Right atrium auricular region (tissue), 2 donors: ENCODE measurements at places on chromosomes 2 and 18.
A peak's percentile ranks its signal among the peaks of the same experiment; 100 is the strongest.

DNA sequence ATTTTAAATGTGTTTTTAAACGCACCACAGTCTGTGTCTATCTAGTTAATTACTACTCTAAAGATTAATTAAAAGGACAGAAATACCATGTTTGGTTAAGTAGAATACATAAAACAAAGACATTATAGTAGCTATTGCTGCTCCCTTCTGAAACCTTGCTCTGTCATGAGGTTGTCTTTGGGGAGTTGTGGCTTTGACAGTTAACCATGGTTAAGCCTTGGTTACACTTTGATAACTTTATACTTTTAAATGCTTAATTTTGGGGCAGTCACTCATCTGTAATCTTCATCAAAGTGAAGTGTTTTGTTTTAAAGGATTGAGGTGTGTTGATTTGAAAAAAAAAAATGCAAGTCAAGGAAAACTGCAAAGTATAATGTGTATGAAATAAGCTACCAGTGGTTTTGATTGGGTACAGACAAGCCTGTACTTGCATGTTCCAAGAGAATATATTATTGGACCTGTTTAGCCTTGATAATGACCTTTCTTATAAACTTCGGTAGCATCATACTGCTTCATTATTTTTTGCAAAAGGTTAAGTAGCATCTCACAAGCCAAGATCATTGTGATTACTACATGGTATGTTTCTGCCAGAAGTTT lies 29.8 kb upstream of the TBR1 start:
- no peak for DNase-seq

- DNase-seq: no peak
Observed at GRCh38 chr2:44767691-44768090, 173.8 kb upstream of the SIX3 start.

GRCh38 chr2:150985741-150986140 lies 275.9 kb downstream of the RBM43 start:
- no peak for DNase-seq

GRCh38 chr18:74217476-74218143 lies 69.3 kb downstream of the TIMM21 start:
- DNase-seq: no peak

- no peak for DNase-seq
Observed at GRCh38 chr2:54995553-54995952, 54.7 kb downstream of the RTN4 start.

- no peak for DNase-seq
Observed at GRCh38 chr2:75186821-75187220, 12.5 kb downstream of the TACR1 start.

- no peak for DNase-seq
Observed at GRCh38 chr2:3460156-3460555, 59.2 kb downstream of the ADI1 start.

- DNase-seq: no peak
Observed at GRCh38 chr18:70082430-70082829, 123.1 kb downstream of the RTTN start.

GRCh38 chr2:212898011-212898410 lies 253.4 kb downstream of the IKZF2 start:
- no peak for DNase-seq

- DNase-seq: no peak
Observed at GRCh38 chr2:59734743-59735142, 818.7 kb downstream of the BCL11A start.

GRCh38 chr2:126885751-126886210 lies 12.9 kb upstream of the TEX51 start:
- no peak for DNase-seq

- no peak for DNase-seq
Observed at GRCh38 chr2:164335128-164335527, 286.2 kb downstream of the GRB14 start.

GRCh38 chr2:196951973-196952372 lies 25.5 kb upstream of the PGAP1 start:
- no peak for DNase-seq

- DNase-seq: no peak
Observed at GRCh38 chr18:74450626-74451025, 6.5 kb downstream of the DIPK1C start.

GRCh38 chr2:156455361-156455975 lies 19.3 kb downstream of the GPD2 start:
- DNase-seq: no peak

- DNase-seq: no peak
Observed at GRCh38 chr18:60417946-60418345, 45.4 kb upstream of the MC4R start.

- DNase-seq: no peak
Observed at GRCh38 chr2:25372405-25373268, 30.9 kb upstream of the DNMT3A start.

- no peak for DNase-seq
Observed at GRCh38 chr2:204933735-204934374, 388.6 kb downstream of the PARD3B start.

- no peak for DNase-seq
Observed at GRCh38 chr2:229270551-229271410, at the start of gene PID1. Gene PID1, minus strand, starts transcription at chr2:229271287. Its CDS starts 244 bp downstream, at chr2:229271043.

DNA sequence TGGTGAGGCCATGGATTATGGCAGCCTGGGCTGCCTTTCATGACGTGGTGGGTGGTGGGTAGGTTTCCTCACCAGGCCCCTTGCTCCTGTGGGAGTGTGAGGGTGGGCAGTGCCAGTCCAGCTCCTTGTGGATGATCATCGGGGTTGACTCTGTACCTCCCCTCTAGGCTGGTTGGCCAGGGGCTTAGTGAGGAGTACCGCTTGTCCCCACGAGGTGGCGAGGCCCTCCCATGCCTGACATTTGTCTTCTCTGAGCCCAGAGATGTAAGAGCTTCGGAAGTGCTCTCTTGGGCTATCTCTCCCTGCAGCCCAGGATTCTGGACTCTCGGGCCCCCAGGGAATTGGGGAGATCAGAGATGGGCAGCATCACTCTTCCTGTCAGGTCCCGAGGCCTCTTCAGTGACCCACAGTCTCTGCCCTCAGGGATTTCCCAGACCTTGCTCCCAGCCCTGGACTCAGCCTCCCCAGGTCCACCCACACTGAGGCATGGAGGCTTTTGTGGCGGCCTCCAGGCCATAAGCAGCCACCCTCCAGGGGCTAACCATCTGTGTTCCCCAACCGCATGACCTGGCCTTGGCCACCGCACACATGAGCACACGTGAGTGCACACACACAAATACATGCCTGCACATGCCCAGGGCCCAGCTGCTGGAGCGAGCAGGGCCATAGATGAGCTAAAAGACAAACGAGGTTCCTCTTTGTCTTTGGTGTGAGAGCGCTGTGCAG lies 6.5 kb downstream of the SPR start:
- no peak for DNase-seq

- DNase-seq: no peak
Observed at GRCh38 chr18:12828116-12829051, 55.7 kb downstream of the PTPN2 start.

DNA sequence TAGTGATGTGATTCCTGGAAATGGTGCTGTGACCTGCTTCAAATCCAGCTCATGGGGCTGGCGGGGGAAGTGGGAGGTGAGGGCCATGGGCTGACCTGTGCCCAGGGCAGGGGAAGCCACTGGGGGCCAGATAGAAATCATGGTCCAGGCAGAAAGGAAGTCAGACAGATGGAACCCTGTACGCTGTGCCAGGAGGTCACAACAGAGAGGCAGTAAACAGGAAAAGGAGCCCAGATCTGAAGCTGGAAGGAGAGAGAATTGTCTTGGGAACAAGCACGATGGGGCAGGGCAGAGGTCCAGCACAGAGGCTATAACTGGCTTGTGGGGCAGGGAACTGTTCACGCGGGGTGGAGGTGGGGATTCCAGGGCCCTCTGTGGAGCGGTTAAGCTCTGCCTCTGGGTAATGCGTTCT lies 76.0 kb downstream of the RNF144A start:
- DNase-seq: no peak

- no peak for DNase-seq
Observed at GRCh38 chr2:23482188-23482587, 97.2 kb downstream of the KLHL29 start.

DNA sequence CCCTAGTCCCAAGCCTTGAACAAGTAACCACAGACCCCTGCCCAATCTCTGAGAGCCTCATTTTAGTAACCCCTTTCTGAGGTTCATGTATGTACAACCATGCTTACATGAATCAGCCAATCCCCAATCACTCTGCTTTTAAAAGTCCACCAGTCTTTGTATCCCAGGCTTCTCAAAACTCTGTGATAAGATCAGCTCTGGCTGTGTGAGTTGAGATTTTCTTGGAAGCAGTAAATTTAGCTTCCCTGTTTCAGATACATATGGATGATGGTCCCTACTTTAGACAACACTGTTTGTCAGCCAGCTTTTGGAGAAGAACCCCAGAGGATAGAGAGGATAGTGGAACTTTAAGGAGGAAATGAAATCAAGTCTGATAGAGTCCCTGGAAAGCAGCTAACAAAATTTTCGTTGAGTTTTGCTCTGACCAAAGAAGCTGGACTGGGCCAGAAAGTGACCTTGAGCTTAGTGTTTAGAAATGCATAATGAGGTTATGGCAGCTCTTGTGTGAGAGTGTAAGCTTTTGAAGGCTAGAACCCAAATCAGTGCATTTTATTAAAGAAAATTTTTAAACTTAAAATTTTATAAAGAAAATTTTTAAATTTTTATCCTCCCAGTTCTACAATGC lies 3.7 kb downstream of the ADNP2 start:
- DNase-seq: no peak

GRCh38 chr2:41399437-41400087 lies 648.3 kb upstream of the PKDCC start:
- no peak for DNase-seq

- no peak for DNase-seq
Observed at GRCh38 chr18:30163573-30163972, 879.0 kb downstream of the DSC3 start.

- DNase-seq: peak; percentile 96
Observed at GRCh38 chr2:85737481-85737880, 16.3 kb upstream of the ATOH8 start.

GRCh38 chr2:16123856-16124780 lies 183.8 kb downstream of the MYCN start:
- DNase-seq: no peak

DNA sequence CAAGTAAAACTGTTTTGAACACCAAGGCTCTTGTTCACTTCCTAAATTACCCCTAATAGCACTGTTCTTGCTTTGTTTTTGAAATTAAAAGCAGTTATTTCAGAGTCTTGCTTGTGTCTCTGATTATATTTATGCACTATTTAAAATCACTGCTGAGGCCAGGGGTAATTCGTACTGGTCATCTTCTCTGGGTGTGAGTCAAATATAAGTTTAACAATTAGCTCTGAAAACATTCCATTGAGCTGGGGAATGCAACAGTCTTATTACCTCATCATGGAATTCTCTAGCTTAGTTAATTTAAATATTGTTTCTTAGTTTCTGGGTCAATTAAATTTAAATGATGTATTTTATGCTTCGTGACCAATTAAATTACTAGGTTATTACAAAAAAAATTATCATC lies 135.0 kb downstream of the MEIS1 start:
- DNase-seq: no peak

DNA sequence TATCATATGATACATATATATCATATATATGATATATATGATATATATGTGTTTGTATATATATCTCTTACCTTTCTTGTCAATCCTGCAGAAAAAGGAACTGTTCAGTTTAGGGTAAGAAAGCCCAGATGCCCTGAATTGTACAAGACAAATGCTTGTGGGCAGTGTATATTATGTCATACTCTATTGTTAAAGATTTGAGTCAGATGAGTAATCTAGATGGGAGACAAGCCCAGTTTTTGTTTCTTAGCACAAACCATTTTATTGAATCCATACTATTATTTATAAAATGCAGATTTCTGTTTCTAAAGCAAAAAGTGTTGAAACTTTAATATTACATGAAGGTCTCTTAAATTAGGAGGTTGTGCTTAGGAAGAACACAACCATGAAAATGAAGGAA lies 90.6 kb downstream of the VRK2 start:
- no peak for DNase-seq

DNA sequence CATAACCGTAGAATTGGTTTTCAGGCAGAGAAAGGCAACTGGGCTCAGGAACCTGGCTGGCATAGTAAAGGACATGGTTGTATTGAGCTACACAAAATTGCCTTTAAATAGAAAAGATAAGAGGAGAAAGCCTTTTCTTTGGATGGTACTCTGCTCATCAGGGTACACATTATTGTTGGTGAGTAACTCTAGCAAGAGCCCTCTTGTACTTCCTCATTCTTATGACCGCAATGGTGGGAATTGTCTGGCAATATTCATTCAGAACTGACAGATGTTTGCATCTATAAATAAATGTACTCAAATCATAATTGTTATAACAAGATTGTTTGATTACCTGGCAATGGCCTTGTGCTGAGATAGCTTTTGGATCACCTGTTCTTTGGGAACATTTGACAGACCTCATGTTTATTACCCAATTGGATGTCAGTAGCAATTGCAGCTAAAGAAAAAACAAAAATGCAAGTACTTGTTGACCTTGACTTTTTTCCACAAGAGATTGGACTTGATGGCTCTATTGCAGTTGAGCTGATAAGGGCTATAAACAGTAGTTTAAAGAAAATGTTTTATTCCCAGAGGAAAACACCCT lies 43.9 kb downstream of the MEIS1 start:
- no peak for DNase-seq

GRCh38 chr2:132668987-132669907 lies 758 bp downstream of the LYPD1 start:
- DNase-seq: no peak

DNA sequence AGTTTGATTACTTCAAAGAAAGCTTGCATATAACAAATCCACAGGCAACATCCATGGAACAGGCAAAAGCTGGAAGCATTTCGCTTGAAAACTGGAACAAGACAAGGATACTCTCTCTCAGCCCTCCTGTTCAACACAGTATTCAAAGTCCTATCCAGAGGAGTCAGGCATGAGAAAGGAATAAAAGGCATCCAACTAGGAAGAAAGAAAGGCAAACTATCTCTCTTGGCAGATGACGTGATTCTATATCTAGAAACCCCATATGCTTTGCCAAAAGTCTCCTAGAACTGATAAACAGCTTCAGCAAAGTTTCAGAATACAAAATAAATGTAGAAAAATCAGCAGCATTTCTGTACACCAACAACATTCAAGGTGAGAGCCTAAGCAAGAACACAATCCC lies 34.1 kb upstream of the MC4R start:
- no peak for DNase-seq

DNA sequence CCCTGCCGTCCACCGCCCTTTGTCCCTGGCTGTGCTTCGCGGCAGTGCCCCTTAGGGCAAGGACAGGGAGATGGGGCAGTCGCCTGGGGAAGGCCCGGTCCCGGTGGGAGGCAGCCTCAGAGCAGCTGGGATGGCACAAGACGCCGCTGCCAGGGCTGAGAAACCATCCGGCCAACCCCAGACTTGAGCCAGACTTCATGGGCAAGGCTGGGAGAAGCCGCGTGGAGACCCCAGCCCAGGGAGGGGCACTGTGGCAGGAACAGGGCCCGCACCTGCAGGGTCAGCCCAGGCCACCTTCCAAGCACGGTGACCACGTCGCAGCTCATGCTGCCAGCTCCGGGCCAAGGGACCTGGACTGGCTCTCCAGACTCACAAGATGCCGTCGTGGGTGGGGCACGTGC lies 84.0 kb downstream of the NFATC1 start:
- DNase-seq: no peak
